ENCODE measurements at places on chromosomes 11 and 22. TPM values are rescaled to one million over a fixed set of nuclear protein-coding genes. Genes with fewer than 3 reads are reported as not detected.

RHBDD3 gene
- polyA plus RNA-seq = 20.9 TPM

FSHB gene
- polyA plus RNA-seq = not detected

FAM83F gene
- polyA plus RNA-seq = 8.6 TPM

PATE4 gene
- not detected for polyA plus RNA-seq

DLAT gene
- 9.7 TPM for polyA plus RNA-seq

OR52I1 gene
- polyA plus RNA-seq = not detected

EI24 gene
- 69.9 TPM for polyA plus RNA-seq

CALCA gene
- 0.02 TPM for polyA plus RNA-seq

TBX10 gene
- polyA plus RNA-seq = not detected

POU2AF2 gene
- polyA plus RNA-seq = not detected

CARD18 gene
- polyA plus RNA-seq = 3.0 TPM

NAV2 gene
- polyA plus RNA-seq = 4.3 TPM

SIDT2 gene
- 8.3 TPM for polyA plus RNA-seq

SLCO2B1 gene
- polyA plus RNA-seq = 5.7 TPM

CECR2 gene
- 0.09 TPM for polyA plus RNA-seq

FAM180B gene
- 0.02 TPM for polyA plus RNA-seq

CATSPER1 gene
- polyA plus RNA-seq = 0.06 TPM

FOLR2 gene
- 2.8 TPM for polyA plus RNA-seq

CCDC88B gene
- polyA plus RNA-seq = 33.3 TPM

TMEM132A gene
- polyA plus RNA-seq = 37.4 TPM

PRSS23 gene
- 1.2 TPM for polyA plus RNA-seq

TTC36 gene
- 0.14 TPM for polyA plus RNA-seq

ST13 gene
- 29.3 TPM for polyA plus RNA-seq

FADS1 gene
- 1.1 TPM for polyA plus RNA-seq

ASCL2 gene
- 0.95 TPM for polyA plus RNA-seq

UBQLNL gene
- polyA plus RNA-seq = 0.15 TPM

RFPL3 gene
- polyA plus RNA-seq = not detected

SCGB2A2 gene
- polyA plus RNA-seq = not detected

DERL3 gene
- 0.58 TPM for polyA plus RNA-seq

OR52H1 gene
- not detected for polyA plus RNA-seq

ZFTA gene
- polyA plus RNA-seq = 3.3 TPM

SLC6A5 gene
- polyA plus RNA-seq = not detected

TUBA8 gene
- polyA plus RNA-seq = 0.89 TPM

CCDC87 gene
- 0.12 TPM for polyA plus RNA-seq

RFPL2 gene
- 0.05 TPM for polyA plus RNA-seq

UBQLN3 gene
- polyA plus RNA-seq = not detected

RIBC2 gene
- polyA plus RNA-seq = 1.3 TPM

GAB4 gene
- polyA plus RNA-seq = not detected

Data from esophagus (tissue), 2 donors.